HT1080 (cell line): ENCODE measurements at places on chromosomes 2 and 18.

- no peak for DNase-seq
Observed at GRCh38 chr18:12689256-12689850, 13.2 kb downstream of the CEP76 start.

- no peak for DNase-seq
Observed at GRCh38 chr2:73254343-73255006, 20.4 kb downstream of the CCT7 start.

- DNase-seq, result no peak
Observed at GRCh38 chr18:26543373-26543772, 5.0 kb downstream of the KCTD1 start.

DNA sequence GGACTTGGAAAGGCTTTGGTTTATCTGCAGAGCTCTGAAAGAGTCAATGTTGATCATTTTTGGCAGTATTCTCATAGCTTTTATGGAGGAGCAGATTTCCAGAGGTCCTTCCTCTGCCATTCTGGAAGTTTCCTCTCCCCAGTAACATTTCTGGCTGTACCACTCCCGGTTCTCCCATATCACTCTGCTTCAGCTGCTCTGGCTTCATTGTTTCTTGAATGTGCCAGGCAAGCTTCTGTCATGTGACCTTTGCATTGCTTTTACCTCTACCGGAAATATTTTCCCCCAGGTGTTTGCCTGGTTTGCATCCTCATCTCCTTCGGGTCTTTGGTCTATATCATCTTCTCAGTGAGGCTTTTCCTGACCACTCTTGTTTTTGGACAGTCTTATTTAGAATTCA is 12.4 kb downstream of the PCYOX1 start:
- no peak for DNase-seq

- DNase-seq, result no peak
Observed at GRCh38 chr2:99802734-99803133, 312.9 kb upstream of the REV1 start.

DNA sequence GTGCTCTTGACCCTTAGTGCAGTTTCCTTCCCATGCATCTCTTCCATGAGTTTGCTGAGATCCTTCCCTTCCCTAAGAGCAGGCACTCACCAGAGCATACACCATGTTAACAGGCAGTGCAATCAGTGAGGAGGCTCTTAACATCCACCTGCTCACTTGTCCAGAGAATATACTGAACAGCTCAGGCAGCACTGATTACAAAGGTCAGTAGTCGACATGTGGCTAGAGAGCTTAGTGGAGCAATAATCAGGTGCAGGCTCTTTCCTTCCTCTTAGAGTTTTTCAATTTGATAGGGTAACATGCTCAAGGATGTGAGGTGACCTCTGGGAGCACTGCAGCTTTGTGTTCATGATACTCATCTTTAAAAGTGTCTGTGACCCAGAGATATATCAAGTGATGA is 144.1 kb upstream of the SETBP1 start:
- no peak for DNase-seq

- no peak for DNase-seq
Observed at GRCh38 chr2:232363784-232364615, 14.6 kb upstream of the ALPP start.

DNA sequence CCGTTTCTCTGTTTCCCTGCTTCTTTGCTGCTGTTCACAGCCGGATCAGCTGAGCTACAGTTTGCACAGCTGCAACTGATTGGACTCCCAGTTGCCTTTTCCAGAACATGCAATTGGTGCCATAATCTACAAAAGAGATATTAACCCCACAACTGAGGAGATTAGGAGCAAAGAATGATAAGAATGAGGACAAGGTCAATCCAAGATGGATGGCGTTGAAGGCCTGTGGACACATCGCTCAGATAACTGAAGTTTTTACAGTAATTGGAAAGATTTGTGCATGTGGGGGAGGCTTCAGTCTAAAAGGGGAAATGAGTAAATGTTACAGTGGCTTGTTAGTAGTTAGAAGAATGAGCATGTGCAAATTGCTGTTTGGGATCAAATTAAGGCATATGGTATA is 263.2 kb downstream of the TGIF1 start:
- no peak for DNase-seq
